CD4-positive, CD25-positive, alpha-beta regulatory T cell (primary cell): ENCODE measurements at places on chromosomes 4 and X.

GRCh38 chr4:35771571-35771970 is 472.7 kb downstream of the ARAP2 start:
- DNase-seq = no peak

GRCh38 chr4:152728343-152728742 is 48.5 kb upstream of the TMEM154 start:
- DNase-seq = no peak

DNA sequence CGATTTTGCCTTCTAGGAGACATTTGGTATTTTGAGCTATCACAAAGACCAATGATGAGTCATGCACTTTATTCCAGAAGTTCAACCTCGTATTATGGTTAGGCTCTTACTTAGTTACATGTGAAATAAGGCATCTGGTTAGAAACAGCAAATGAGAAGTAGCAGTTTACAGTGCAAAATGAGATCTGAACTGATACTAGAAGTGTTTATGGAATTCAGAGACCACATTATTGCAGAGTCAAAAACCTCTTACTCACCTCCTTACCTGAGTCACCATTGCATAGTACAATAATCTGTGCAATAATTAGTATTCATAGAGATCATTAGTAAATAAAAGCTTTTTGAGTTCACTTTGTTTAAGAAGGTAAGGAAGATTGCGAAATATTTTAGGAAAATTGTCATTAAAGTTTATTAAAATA is 38.7 kb downstream of the SEC24B start:
- no peak for DNase-seq

GRCh38 chr4:93072292-93072691 is 756.3 kb upstream of the ATOH1 start:
- no peak for DNase-seq

- no peak for DNase-seq
Measured at GRCh38 chrX:50865311-50865710, 45.2 kb upstream of the BMP15 start.

- DNase-seq = no peak
Measured at GRCh38 chrX:17552044-17552650, 177.1 kb downstream of the NHS start.

- no peak for DNase-seq
Measured at GRCh38 chr4:185504098-185505047, 30.9 kb downstream of the PDLIM3 start.

DNA sequence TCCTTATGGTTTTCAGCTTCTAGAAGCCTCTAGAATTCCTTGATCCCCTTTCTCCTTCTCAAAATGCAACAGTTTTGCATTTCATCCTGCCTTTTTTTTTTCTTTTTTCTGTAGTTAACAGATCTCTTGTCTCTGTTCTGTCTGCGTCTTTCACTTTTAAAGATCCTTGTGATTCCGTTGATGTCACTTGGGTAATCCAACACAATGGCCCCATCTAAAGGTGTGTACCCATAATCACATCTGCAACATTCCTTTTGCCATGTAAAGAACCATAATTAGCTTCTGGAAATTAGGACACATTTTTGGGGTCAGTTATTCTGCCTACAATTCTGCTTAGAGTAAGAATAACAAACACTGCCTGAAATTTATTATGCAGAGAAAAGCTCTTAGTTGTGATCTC is 1180.9 kb upstream of the ADGRL3 start:
- DNase-seq = no peak
